ENCODE measurements at places on chromosomes 2 and 18. TPM values are rescaled to one million over a fixed set of nuclear protein-coding genes. Genes with fewer than 3 reads are reported as not detected.

The POLE4 gene
- 15.4 TPM for total RNA-seq

The ASXL3 gene
- total RNA-seq = 2.7 TPM

DNA sequence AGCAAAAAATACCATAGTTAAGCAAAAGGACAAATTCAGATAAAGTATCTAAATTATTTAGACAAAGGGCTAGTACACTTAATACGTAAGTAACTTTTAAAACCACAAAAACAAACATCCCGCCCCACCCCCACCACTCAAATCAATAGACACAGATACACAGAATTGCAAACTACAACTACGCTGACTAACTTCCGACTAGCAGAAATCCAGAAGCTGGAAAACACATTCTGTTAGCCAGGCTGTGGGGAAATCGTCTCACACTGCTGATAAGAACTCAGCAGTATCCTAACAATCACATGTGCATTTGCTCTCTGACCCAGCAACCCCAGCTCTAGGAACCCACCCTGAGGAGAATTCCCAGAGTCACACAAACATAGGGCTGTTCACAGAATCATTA is 16.6 kb downstream of the FAM168B start:
- DNase-seq = no peak

GRCh38 chr2:232588680-232589585 is 38.4 kb downstream of the EIF4E2 start:
- DNase-seq = no peak

DNA sequence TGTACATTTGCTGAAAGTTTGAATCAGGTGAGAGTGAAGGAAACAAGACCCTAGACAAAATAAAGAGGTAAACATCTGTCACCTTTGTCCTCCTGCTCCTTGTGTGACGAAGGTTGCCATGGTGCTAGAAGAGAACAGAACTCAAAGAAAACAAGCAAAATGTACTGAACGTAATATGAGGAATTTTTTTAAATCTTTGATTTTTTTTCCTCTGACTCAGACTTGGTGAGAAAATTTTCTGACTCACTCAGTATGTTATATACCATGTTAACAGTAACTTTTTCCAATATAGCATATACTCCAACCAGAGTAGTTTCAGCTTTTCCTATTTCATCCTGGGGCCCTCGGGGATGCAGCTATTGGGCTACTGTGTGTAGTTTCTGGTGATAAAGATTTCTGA is 2114.6 kb upstream of the PIK3C3 start:
- no peak for DNase-seq

DNA sequence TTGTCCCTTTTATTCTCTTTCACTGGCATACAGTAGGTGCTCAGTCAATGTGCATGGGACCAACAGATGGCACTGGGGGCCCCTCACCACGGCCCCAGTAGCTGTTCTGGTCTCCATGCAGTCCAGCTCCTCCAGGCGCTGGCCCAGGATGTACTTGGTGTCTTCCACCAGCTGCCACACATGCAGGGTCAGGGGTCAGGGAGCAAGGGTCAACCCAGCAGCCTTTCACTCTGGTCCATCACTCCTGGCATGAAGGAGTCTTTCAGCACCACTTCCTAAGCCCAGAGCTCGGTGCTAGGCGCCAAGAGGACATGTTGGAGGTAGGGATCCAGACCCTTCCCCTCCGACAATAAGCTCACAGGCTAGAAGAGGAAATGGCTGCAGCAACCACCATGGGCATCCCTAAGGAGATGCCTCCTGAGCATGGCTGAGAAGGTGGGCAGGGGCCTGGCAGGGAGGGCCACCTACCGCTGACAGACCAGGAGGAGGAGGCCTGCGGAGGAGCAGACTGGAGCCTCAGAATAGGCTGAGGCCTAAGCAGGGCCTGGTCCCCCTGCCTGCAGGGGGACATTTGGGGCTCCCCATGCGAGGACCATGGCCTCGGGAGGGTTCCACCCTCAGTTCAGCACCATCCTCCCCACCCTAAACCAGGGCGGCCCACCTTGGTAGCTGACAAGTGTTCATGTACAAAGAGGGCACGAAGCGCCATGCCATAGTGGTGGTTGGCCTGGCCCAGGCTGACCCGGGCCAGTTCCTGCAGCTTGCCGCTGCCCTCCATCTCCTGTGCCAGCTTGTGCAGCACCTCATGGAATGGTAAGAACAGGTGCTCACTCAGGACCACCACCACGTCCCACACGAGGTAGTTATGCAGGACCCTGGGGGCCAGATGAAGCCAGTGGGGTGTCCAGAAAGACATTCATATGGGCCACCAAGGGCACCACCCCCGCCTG is 10.2 kb downstream of the ALPG start:
- no peak for DNase-seq
